ENCODE measurements at places on chromosomes 2 and 18.

DNA sequence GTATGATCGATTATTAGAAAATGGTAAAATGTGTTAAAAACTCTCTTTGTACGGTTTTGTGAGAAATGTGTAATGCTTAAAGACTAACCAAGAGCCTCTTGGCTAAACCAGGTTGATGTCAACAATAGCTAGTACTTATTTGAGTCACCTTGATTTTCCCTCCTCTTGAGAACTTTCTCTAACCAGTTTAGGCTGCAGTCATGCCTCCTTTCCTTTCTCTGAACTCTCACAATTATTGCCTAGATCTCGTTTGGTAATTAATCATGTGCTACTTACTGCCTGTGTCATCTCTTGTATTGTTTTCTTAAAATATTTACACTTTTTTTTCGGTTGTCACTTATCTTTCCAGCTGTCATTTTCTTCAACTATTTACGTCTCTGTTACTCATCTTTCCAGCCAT, 1.1 kb upstream of the EPC2 start:
- no peak for DNase-seq

- DNase-seq: no peak
These were observed 58.8 kb downstream of the BAZ2B start for GRCh38 chr2:159557437-159558034.

- DNase-seq: no peak
These were observed 15.1 kb downstream of the SPTBN1 start for GRCh38 chr2:54471221-54471711.

- no peak for DNase-seq
These were observed 285.1 kb upstream of the HDAC4 start for GRCh38 chr2:239685965-239686364.

DNA sequence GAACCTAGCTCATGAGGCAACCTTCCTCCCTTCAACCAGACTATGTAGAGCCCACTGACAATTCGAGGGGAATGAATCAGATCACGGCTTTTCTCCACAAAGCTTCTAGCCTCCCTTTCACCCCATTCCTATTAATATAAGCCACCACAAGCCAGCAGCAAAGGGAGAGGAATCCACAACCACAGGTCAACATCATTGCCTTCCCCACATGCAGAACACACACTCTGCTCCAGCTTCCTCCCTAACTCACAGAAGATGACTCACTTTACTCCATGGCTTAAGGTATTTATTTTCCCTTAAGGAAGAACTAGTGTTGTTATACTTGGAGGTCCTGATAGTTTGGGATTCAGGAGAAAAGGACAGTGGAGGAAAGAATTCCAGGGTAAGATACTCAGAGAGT, 272.2 kb downstream of the C1D start:
- no peak for DNase-seq

DNA sequence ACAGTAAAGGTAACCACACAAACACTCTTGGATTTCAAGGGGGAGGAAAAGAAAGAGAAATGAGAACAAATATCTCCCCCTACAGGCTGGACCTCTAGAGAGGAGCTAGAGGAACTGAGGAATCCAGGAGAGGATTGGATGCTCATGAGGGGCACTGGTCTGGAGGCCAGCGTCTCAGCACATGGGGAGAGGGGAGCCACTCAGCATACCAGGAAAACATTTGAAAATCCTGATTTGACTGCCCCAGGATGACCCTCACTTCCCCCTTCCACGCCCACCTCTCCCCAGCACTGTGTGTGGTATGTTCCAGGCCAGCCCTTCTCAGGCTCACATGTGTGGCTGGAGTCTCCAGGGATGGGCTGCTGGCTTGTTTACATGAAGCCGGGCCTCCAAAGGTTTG, 396.8 kb upstream of the ID2 start:
- DNase-seq: no peak

DNA sequence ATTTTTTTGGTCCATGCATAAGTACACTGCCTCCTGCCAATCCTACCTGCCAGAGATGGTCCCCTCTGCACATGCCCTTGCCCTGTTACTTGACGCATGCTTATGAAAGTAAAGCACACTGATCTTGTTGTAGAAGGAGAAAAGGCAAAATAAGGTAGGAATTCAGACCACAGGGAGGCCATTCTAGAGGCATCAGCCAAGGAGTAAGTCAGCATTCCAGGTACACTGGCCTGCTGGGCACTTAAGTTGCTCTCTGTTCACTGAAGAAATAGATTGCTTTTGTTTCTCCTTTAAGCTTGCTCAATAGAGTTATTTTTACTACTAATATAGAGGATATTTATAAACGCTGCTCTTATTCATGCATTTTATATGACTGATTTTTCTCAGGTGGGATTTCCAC, 604.4 kb downstream of the TDRD15 start:
- no peak for DNase-seq

Measured in CD4-positive, alpha-beta T cell treated with Interleukin-12 subunit alpha and Interleukin-12 subunit beta, for 1 hour (primary cell).